Hematopoietic multipotent progenitor cell treated with erythropoietin and hydrocortisone succinate and interleukin-3 and kit ligand, for 4 days (in vitro differentiated cells): ENCODE measurements at places on chromosomes 4 and X.
A peak's percentile ranks its signal among the peaks of the same experiment; 100 is the strongest.

- no peak for DNase-seq
These were observed 453.3 kb upstream of the INTU start for GRCh38 chr4:127179256-127180087.

- DNase-seq: no peak
These were observed 97.6 kb upstream of the IRS4 start for GRCh38 chrX:108833993-108834392.

GRCh38 chrX:10633722-10634121 is 13.3 kb upstream of the MID1 start:
- peak; percentile 26 for DNase-seq

GRCh38 chrX:34470507-34470906 is 186.6 kb downstream of the TMEM47 start:
- no peak for DNase-seq

- DNase-seq: peak; percentile 43
These were observed 53.3 kb upstream of the STIM2 start for GRCh38 chr4:26807330-26807729.

DNA sequence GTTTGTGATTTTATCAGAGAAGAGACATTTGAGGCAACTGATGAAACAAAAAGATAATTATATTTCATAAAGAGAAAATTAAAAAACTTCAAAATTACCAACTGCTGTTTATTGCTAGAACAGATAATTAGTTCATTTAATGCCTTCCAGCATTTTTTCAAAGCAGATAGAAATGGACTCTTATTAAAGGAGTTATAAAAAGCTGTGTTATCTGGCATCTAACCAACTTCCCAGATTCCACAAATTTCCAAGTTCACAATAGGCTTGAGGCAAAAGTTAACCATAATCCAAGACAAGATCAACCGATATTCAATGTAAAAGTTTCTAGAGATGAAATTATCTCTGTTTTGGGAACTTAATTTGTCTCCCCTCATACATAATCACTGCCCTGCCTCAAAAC is 152.4 kb downstream of the TSPAN5 start:
- DNase-seq: no peak

GRCh38 chrX:124860736-124861135 is 458.9 kb upstream of the TEX13C start:
- DNase-seq: peak; percentile 80

- DNase-seq: no peak
These were observed 35.9 kb downstream of the DCAF8L2 start for GRCh38 chrX:27626066-27626465.

DNA sequence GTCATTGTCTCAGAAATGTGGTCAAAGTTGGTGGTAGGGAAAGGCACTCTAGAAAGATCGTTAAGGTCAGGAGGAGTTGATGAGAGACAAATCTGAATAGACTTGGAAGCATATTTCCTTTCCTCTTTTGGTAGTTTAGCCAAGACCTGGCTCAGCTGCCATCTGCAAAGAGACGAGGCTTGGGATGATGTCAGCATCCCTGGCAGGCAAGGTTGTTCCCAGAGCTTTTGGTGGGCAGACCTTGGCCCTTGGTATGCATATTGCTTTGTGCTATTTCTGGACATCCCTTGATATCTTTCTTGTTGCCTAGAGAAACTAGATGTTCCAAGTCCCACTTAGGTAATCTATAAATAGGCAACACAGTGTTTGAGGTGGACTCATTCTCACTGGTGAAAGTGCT is 82.4 kb upstream of the NAF1 start:
- no peak for DNase-seq

GRCh38 chr4:140052050-140052449 is 101.9 kb downstream of the MAML3 start:
- peak; percentile 70 for DNase-seq

DNA sequence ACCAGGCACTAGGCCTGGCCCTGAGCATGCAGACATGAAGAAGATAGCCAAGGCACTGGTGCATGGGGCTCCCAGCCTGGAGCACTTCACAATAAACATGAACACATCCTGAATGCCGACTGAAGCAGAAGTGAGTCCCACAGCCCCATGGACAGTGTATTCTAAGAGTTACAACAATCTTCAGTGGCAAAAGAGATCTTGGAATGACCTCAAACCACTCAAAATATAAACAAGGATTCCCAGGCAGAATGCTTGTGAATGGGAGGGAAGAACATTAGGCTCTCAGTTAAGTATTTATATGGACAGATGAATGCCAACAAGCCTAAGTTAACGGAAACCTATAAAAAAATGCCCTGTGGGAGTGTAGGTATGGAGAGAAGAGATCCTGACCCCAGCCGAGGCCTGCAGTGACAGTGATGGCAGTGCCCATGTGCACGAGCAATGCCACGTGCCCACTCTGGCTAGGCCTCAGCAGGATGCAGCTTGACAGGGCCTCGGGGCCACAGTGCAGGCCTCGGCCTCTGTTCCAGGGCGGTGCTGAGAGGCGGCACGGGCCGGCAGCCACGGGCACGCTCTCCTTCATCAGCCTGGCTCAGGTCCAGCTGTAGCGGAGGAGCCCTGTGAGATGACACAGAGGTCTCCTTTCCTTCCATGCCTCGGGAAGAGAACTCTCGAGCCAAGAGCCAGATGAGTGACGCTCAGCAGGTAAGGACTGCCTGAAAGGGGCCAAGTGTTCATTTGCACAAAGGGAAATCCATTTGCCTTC is 49.2 kb downstream of the IRF2 start:
- DNase-seq: no peak

DNA sequence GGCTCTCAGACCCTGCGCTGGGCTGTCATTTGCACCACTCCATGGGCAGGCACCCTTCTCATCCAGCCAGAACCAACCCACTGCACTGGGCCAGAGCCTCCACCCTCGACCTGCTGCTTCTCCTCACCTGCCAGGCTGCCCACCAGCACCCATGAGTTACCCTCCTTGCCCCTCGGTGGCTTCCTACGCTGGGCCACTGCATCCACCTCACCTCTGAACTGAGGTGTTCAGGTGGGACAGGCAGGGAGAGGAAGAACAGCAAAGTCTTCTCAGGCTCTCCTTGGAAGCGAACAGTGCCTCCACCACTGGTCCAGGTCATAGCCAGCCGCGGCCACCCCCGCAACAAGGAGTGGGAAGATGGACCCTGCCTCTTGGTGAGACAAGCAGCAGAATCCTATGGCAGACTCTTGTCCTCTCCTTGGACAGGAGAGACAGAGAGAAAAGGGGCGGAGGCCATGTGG is 32.4 kb upstream of the HMX1 start:
- DNase-seq: no peak

DNA sequence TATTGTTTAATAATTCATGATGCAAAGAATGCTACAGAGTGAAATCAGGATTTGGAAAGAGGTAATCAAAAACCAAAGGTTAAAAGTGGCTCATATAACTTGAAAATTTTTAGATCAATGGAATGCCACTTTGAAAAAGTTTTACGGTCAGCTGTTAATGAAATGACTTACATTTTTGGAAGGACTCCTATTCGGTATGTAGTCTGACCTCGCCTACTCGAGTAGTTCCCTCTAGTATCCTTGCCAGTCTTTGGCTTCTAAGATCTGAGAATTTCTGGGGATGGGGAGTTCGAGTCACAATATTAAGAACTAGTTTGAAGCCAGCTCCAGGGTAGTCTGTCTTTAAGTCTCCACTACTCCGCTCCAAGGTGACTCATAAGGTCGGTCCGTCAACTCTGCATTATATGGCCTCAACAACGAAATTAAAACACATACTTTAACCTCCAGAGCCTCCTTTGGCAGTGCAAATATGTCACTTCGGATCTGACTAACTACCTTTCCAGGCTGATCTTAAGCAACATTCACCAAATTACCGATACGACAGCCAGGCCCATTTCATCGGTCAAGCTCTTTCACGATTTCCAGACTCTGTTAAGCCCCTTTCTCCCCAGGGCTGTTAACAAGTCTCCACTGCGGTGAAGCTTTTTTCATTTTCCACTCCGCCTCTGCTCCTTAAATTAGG is 733 bp upstream of the NAA15 start:
- peak; percentile 59 for DNase-seq

GRCh38 chrX:154484255-154485149 is 1.9 kb downstream of the UBL4A start:
- DNase-seq: peak; percentile 72

DNA sequence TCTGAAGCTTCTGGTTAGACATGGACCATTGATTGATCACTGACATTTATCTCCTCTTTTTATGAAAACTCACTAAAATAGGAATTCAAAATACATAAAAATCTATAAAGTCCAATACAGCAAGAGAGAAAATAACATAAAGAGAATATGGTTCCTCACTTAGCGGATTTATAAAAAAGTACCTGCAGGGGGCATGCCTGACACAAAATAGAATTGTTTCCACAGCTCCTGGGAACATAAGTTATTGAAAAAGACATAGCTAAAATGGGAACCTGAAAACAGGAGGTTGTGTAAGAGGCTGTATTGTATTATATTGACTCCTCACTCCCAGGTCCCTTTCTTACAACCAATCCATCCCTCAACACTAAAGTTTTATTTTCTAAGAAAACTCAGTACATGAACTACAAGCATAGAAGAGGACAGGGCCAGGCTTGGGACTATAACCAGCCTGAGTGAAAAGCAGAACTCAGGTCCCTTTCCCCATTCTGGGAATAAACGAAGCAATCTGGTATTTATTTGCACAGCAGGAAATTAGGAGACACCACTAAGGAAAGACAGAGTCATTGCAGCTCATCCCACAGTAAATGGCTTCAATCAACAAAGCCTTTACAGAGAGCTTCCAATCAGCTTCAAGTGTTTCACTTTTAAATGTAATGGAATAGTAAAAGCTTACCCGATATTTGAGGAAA is 121.1 kb upstream of the NDST4 start:
- peak; percentile 77 for DNase-seq

DNA sequence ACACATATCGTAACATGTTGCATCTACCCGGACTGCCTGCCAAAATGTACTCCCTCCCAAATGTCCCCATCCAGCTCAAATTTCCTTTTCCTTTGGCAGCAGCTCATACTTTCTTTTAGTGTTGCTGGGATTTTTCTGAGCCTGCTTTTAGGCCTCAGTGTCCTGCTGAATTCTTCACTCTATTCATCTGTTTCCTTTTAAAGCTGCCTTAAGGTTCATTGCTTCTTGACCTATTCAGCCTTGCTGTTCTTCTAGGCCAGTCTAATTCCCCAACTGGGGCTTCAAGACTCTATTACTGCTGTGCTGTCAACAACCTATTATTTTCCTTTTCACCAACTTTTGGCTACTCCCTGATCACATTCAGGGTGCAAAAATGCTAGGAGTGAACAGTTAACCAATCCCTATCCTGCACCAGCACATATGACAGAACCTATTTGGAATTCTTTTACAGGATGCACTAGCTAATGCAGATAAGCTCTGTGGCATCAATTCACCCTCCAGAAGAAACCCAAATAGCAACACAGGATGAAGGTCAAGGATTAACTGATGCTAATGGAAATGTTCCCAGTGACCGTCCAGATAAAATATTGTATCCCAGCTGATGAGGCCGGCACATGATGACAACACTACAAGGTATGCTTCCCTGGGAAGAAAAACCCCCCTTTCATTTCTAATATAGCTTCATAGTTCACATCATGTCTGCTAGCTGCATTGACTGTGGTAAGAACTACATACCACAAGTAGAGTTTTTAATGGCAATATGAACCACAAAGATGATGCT is 114.7 kb upstream of the TTC29 start:
- no peak for DNase-seq

- DNase-seq: no peak
These were observed 13.7 kb upstream of the KCTD8 start for GRCh38 chr4:44462259-44462658.

- no peak for DNase-seq
These were observed 102.0 kb downstream of the CBR4 start for GRCh38 chr4:168908093-168908492.

GRCh38 chrX:104567506-104567905 is 1.5 kb downstream of the IL1RAPL2 start:
- DNase-seq: no peak

- DNase-seq: peak; percentile 7
These were observed 240.5 kb downstream of the GRIA3 start for GRCh38 chrX:123424546-123424945.

DNA sequence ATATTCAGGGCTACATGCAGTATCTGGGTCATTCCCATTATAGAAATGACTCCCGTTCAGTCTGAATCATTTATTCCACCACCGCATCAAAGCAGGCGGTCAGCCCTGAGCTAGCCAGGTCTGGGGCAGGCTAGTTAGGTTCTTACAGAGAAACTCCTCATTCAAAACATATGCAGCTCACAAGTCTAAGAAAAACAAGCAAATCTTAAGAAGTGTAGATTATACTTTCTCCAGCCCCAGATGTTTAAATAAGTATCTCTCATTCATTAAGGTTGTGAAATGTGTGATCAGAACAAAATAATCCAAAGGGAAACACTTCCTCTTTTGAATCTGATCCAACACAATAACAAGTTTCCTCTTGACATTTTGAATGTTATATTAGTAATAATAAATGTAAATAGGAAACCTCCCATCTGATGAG is 441.9 kb downstream of the INPP4B start:
- DNase-seq: peak; percentile 52

DNA sequence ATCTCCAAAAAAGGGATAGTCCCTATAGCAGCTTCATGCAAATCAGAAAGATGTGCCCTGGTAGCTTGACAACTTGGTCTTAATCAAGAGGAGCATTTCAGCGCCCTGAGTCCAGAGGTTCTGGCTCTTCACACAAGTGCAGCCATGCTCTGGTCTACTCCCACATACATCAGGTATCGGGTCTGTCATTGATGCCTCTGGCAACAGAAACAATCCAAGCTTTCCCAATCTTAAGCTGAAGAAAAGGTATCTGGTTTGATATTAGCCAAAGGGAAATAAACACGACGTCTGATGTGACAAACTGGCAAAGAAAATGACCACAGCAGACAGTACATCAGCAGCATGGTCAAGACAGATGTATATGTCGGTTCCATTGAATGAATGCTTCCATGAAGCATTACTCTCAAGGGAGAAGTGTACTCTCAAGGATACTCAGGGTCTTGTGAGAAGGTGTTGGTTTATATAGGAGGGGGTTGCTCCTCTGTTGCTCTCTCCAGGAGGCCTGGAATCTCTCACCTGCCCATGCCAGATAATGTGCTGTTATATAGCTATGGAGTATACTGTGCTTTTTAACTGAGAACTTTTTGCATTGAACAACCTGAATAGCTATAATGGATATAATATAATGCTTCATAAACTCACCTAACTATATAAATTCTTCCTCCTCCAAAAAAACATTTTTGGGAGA is 879.6 kb upstream of the PCDH10 start:
- no peak for DNase-seq

GRCh38 chrX:13092455-13092941 is 48.1 kb upstream of the FAM9C start:
- DNase-seq: peak; percentile 66

DNA sequence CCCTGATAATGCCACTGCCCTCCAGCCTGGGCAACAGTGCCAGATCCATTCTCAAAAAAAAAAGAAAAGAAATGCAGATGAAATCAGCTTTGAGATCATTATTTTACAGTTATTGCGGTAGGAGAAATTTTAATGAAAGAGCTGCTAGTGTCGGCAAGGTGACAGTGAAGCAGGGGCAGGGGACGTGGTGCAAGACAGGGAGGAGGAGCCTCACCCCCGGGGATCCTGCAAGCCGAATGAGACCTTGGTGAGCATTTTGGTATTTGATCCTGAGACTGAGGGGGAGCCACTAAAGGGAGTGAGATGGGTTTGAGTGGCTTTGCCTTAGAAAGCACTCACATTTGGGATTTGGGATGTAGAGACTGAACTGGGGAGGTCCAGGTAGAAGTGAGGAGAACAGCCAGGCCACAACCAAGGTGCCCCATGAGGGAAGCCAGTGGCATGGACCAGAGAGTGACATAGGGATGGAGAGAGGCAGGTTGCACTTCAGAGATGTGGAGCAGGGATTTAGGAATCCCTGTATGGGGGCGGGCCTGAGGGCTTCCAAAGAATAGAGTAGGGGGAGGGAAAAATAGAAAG is 23.6 kb downstream of the RBM10 start:
- no peak for DNase-seq

GRCh38 chr4:113673450-113673849 is 88.1 kb downstream of the CAMK2D start:
- DNase-seq: peak; percentile 10
